ENCODE measurements at places on chromosomes 2 and 18.

DNA sequence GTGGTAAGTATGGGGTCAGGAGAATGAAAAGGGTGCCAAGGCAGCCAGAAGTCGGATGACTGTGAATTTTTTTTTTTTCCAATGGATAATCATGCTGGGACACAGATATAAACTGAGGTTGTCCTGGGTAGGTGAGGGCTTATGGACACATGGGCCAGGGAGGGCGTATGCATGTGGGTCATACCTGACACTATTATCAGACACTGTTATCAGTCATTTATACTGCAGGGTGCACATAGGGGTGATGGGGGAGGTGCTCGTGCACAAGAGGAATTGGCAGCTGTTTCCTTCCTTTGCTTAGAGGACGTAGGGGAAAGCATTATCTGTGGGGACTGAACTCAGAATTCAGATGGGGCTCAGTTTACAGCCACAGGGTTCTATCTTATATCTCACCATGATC lies 10.1 kb downstream of the CTIF start:
- DNase-seq, result no peak

DNA sequence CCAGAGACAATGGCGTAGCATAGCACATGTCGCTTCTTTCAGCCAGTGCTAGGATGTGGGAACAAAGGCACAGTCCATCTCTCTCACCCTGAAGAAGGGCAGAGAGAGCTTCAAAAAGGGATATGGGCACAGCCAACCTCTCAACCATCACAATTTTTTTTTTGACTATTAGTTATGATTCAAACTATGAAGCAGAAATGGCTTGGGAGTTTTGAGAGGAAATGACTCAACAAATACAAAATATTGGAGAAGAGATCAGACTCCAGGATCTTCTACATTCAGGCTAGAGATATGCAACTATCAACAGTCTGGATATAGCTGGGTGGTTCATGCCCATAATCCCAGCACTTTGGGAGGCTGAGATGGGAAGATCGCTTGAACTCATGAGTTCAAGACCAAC lies 109.1 kb downstream of the MCFD2 start:
- DNase-seq, result no peak

GRCh38 chr18:23548275-23548674 lies 38.0 kb downstream of the NPC1 start:
- no peak for DNase-seq

DNA sequence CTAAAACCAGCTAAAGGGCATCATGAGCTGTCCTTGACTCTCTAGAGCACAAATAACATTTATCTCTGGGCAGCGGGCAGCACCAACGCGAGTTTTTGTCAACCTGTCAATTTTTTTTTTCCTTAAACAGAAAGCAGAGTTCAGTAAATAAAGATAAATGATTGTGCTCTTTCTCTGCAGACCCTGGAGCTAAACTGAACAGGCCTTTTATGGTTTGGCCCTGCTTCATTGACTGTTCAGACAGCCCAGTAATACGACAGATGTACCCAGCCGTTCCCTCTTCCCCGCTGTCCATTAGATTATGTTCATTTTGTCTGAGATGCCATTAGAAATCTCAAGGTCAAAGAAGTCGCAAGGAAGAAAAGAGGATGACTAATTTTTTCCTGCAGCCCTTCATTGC lies 280.5 kb upstream of the PIK3C3 start:
- DNase-seq, result no peak

GRCh38 chr2:20382965-20383810 lies 32.5 kb upstream of the PUM2 start:
- DNase-seq, result no peak

DNA sequence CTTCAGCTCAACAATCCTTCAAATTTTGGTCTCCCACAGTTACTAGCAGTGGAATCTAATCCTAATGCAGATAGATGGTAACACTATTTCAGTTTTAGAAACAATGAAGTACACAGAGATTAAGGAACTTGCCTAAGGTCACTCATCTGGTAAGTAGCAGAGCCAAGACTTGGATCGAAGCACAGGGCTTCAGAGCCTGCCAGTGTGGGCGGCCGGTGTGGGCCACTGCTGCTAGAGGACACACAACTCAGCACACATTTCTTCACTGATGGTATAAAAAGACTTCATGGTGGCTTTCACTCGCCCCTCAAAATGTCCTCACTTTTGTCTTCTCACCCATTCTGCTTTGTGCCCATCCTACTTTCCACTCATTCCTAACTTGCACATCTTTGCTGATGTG lies 11.1 kb downstream of the C2orf74 start:
- no peak for DNase-seq

- DNase-seq, result no peak
These were observed 11.8 kb upstream of the FTCDNL1 start for GRCh38 chr2:199862788-199863187.

GRCh38 chr18:56200381-56200911 lies 437.9 kb downstream of the TXNL1 start:
- DNase-seq, result no peak

DNA sequence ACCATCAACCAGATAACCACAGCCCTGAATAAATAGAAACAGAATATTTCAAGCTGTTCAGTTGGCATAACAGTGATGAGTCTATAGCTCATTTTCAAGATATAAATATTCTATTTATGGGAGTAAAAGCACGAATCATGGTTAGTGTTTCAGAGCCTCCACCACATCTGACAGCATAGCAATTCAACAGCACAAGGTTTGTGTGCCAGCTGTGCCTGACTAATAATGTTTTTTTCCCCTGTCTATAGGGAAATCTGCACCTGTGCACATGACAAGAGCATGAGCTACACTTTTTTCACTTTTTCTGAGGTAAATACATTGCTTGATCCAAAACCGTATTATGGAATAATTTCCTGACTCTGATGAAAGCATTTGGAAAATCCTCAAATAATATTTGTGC lies 251.3 kb downstream of the RPIA start:
- DNase-seq, result no peak

DNA sequence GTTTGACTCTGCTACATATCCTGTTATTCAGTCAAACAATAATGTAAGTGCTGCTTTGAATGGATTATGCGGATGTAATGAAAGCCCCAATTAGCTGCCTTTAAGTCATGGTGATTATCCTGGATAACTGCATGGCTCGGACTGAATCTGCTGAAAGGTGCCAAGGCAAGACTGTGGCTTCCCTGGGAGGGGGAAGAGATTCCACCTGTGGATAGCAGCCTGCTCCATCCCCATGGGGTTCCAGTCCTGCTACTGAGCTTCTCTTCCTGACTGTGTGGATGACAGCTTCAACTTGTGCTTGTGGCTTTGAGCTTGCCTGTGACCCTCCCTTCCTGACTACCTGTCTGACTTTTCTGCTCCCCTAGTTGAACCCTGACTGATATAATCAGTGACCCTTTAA lies 540.0 kb upstream of the GYPC start:
- no peak for DNase-seq

DNA sequence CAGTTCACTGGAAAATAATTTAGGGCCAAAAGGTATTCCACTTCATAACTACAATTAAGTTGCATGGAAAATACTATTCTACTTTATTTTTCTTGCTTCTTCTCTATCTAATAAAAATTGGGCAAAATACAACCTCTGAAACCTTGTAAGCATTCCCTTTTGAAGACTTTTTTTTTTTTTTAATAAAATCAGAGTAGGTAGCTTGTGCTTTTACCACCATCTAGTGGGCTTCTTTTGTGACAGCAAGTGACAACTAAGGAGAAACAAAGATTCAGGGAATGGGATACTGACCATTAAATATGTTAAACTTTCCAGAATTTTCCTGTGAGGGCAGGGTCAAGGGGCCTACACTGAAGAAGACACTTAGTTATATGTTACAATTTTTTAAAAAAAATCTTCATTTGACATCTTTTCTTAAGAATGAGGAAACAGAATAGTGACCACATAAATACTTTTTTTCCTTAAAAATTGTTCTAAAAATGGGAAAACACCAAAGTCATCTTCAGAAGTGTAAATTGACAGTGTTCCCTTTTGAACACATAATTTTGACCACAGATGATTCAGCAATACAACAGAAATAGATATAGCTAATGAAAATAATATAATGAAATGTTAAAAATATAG lies 1183.2 kb upstream of the ACVR2A start:
- DNase-seq, result peak; percentile 74

GRCh38 chr2:215328066-215328465 lies 16.2 kb downstream of the ATIC start:
- no peak for DNase-seq

DNA sequence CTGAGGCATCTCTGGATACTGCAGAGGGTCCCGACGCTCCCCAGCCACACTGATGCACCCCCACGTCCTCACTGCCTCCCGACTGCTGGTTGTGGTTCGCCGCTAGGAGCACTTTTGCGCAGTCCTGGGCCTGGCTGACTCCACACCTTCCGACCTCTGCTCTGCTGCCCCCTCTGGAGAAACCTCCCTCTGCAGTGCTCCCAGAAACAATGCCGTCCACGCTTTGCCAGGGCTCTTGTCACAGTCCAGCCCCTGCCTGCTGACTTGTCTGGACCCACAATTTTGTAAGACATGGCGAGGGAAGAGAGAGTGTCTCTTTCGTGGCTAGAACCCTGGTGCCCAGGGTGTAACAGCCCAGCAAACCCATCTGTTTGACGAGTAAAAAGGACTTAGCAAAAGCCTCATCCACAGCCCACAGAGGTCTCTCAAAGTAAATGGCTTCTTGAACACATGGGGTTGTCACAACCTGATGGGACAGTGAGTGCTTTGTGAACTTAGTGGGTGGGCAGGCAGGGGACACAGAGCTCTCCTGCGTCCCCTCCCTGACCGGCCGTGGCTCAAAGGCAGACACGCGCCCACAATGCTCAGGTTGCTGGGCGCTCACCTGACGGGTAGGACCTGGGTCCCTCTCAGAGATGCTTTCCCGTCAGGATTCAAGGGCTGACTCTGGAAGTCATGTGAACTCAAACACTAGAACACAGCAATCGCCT lies 4.0 kb downstream of the COPS9 start:
- DNase-seq, result no peak

GRCh38 chr2:109663721-109664120 lies 49.6 kb downstream of the SOWAHC start:
- DNase-seq, result peak; percentile 98

- no peak for DNase-seq
These were observed 332.8 kb upstream of the UBE2E3 start for GRCh38 chr2:180647621-180648020.

GRCh38 chr2:68423966-68424650 lies 43.0 kb downstream of the FBXO48 start:
- no peak for DNase-seq

DNA sequence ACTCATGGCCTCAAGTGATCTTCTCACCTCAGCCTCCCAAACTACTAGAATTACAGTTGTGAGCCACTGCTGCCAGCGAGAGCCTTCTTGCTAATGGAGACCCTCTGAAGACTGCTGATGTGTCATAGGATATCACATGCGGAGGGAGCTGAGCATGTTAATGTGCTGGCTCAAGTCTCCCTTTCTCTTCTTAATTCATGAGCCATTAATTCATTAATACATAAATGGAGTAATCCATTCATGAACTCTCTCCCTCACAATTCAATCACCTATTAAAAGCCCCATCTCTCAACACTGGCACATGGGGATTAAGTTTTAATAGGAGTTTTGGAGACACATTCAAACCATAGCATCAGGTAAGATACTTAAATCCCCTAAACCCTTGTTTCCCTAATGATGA lies 54.8 kb downstream of the SYT4 start:
- DNase-seq, result no peak

DNA sequence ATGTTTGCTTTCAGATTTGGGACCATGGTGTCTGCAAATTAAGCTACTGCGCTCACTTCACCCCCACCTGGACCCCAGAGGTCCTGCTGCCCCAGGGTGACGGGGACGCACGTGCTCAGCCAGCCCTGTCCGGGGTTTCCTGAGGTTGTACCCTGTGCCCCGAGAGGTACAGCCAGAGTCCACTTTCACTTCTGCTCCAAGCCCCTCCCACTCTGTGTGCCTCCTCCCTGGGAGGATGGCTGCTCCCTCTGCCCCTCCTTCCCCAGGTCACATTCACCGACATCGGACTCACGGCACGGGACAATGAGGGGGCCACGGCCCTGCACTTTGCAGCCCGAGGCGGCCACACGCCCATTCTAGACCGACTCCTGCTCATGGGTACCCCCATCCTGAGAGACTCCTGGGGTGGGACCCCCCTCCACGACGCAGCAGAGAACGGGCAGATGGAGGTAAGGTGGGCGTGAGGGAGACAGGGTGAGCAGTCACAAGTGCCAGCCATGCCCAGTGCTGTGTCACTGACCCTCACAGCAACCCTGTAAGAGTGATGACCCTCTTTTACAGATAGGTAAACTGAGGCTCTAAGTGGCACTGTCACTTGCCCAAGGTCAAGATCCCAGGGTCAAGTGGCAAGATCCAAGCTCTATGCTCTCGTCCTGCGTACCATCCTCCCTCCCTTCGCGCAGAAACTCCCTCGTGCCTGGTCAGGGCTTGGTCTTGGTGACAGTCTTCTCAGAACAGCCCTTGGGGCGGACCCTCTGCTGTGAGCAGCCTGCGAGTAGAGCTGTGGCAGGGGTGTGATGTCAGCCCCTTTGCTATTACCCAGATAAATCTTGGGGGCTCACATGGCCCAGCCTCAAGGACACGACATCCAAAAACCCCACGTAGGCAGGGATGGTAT lies 7.6 kb downstream of the ESPNL start:
- no peak for DNase-seq

- no peak for DNase-seq
These were observed 279.2 kb downstream of the CTNNA2 start for GRCh38 chr2:79792090-79792489.

- no peak for DNase-seq
These were observed 210.9 kb downstream of the NDUFA10 start for GRCh38 chr2:239814116-239814860.

DNA sequence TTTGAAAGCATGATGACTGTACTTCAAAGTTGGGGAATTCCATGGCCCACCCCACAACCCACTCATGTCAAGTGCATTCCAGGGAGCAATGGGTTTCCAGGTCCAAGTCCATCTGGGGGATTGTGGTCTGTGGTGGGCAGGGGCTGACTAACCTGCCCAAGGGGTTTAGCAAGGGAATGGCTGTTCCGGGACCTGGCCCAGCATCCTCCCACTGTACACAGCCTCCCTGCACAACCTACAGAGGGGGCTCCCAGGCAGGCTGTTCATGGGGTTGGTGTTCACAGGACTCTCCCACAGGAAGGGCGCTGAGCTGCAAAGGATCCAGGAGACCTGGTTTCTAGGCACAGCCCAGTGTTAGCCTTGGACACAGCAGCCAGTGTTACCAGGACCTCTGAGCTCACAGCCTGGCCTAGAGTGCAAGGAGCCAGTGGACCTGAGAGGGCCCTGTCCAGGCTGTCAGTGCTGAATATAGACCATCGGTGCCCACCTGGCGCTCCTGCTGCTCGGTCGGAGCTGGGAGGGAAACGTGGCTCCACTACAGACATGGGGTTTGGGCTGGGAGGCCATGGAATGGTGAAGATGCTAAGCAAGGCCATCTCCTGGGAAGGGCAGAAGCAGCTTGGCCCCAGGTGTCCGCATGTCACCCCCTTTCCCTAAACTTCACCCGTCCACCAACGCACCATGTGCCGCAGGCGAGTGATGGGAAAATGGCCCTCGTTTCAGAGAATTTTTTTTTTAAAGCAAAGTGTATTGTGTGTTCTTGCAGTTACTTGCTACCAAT lies 317.2 kb downstream of the GBX2 start:
- DNase-seq, result no peak

- DNase-seq, result no peak
These were observed 16.3 kb downstream of the DYSF start for GRCh38 chr2:71469403-71470398.

GRCh38 chr18:80105369-80106167 lies 3.5 kb upstream of the ADNP2 start:
- no peak for DNase-seq
